NCI-H2171 treated with DMSO at 0.1 percent for 48 hours (cell line): ENCODE measurements at places on chromosomes 1 and 21.

DNA sequence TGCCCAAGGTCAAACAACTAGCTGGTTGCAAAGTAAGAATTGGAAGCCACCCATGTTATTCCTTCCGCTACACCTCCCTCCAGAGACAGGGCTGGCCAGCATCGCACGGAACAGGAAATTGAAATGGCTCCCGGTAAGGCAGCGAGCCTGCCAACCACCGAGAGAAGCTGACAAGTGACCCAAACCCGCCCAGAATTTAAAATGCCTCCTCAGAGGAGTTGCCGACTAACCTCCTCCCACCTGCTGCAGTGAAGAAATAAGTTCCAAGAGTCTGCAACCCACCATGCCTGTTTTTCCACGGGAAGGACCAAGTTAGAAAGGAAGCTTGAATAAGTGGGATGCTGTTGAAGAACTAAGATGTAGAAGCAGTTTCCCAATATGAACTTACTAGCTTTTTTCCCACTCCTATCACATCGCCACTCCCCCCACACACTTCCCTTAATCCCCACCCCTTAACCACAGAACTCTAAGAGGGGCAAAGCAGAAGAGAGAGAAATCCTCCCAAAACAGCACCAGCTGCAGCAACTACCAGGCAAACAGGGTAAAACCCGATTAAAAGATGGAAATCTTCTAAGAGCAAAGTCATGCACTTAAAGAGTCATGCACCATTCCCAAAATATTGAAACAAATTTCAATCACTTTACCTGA, 78.6 kb downstream of the TIAM1 start:
- no peak for DNase-seq

- DNase-seq: no peak
Measured at GRCh38 chr1:153140484-153140883, 10.2 kb downstream of the SPRR2G start.

GRCh38 chr1:163974120-163974519, 584.9 kb upstream of the PBX1 start:
- no peak for DNase-seq

DNA sequence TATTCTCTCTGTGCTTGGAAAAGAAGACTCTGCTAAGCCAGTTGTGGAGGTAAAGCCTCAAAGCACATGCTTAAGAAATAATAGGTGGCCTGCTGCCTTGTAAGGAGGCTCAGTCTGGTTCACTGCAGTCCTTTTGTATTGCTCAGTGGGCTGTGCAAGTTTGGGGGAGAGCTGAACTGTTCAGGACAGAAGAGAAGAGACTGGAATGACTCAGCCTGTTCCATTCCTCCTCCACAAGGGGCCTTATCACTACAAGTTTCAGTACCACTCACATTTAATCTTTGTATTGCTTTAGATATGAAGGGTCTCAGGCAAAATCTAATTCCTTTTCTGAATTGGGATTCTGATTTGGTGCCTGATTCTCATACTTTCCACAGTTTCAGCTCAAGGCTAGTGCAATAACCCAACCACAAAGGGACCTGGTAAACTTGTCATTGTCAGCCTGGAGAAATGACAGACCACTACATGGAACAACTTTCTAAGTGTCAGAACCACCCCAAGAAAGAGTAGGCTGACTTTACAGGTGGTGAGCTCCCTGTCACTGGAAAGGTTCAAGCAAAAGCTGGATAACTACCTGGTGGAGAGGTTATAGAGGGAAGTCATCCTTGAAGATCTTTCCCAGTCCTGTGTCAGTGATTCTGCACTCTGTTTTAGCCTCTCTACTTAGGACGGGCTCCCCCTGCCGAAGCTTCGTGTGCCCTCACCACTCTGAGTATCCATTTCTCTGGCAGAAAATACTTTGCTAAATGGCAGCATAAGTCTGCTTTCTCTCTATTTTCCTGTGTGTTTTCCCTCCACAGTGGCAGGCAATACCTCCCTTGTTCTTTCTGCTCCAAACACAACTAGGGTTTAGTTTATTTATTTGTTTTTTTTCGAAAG, 162.9 kb upstream of the GJB5 start:
- no peak for DNase-seq

DNA sequence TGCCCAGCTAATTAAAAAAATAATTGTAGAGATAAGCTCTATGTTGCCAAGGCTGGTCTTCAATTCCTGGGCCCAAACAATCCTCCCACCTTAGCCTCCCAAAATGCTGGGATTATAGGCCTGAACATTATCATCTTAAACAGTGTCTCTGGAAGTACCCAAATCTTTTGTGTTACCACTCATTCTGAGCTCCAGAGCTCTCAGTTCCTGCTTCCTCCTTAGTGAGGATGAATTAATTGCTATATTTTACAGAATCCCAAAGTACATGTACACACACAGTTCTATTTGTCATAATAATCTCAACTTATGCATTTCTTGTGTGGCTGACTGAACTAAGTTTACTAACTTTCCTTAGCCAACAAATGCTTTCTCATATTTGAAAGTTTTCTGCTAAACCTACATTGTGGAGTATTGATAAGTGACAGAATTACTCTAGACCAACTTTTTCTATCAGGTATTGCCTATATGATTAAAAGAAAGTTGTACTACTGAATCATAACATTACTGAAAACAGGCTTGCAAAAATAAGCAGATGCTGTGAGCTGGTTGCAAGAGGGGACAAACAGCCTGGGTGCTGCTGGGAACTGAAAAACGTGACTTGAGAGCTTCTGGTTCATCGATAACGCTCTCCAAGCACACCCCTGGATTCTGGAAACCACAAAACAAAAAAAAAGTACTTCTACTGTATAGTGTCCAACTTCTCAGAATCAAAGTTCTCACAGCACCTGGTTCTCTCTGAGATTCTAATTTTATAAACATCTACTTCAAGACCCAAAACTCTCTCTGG, 15.3 kb downstream of the VAV3 start:
- peak; percentile 29 for DNase-seq

GRCh38 chr1:43814401-43814800, 107.1 kb downstream of the ST3GAL3 start:
- no peak for DNase-seq

- peak; percentile 10 for DNase-seq
Measured at GRCh38 chr1:210367566-210367965, 38.9 kb downstream of the HHAT start.
